ENCODE measurements at places on chromosomes 5 and 9. TPM values are rescaled to one million over a fixed set of nuclear protein-coding genes. Genes with fewer than 3 reads are reported as not detected.

GRCh38 chr5:23139338-23140171 lies 286.4 kb upstream of the CDH12 start:
- no peak for DNase-seq
- H3K36me3 ChIP-seq: no peaks in the 10 kb centered on the region
- H3K4me3 ChIP-seq: no peak overlapping the region
- H3K4me1 ChIP-seq: no peaks in the 10 kb centered on the region

The OTP gene
- total RNA-seq: not detected

DNA sequence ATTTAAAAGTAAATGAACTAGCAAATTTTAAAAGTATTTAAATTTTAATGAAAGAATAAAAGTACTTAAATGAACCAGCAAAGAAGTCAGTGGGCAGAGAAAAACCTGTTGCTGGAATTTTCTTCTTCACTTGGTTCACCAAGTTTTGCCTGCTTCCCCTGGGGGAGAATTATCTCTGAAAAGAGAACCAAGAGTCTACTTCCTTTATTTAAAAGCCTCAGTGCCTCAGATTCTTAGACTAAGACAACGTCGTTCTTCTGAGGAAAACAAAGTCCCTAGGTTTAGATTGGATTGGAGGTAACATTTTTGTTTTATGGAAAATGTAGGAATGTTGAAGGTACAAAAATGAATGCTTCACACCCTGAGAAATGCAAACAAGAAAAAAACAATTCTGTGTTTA lies 7.4 kb upstream of the KLF4 start:
- peaks cover 21% of the 10 kb centered on the region for H3K27me3 ChIP-seq
- no peaks in the 10 kb centered on the region for H3K36me3 ChIP-seq
- no peak overlapping the region for H3K27ac ChIP-seq

The TMEM171 gene
- not detected for total RNA-seq

DNA sequence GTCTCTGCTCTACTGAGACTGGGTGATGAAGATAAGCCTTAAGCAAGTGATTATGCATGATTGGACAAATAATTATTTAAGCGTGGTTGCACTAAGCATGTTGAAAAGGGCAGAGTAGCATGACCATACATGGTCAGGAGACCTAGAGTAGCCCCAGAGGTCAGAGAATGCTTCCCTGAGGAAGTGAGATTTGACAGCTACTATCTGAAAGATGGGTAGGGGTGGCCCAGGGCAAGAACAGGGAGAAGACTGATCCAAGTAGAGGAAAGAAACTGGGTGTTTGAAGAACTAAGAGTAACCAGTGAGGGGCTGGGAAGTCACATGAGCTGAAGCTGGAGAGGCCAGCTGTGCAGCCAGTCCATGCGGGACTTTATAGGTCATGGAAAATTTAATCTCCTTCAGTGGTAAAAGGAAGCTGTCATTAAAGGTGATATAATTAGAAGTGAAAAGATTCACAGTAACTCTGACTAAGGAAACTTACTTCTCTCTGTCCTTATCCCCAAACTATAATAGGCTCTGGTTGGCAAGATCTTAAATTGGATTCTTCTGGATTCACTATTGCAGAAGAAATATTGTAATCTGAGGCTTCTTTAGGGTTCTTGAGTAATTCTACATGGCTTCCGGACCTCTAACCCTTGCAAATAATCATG lies 35.2 kb downstream of the YIPF5 start:
- H3K36me3 ChIP-seq: no peaks in the 10 kb centered on the region
- H3K27me3 ChIP-seq: peaks cover 16% of the 10 kb centered on the region
- no peaks in the 10 kb centered on the region for H3K4me1 ChIP-seq
- H3K27ac ChIP-seq: no peak overlapping the region

GRCh38 chr9:101083448-101084202 lies 55.1 kb downstream of the PLPPR1 start:
- H3K27ac ChIP-seq: no peak overlapping the region
- H3K27me3 ChIP-seq: no peaks in the 10 kb centered on the region
- H3K4me1 ChIP-seq: no peaks in the 10 kb centered on the region
- DNase-seq: no peak
- H3K4me3 ChIP-seq: no peak overlapping the region

DNA sequence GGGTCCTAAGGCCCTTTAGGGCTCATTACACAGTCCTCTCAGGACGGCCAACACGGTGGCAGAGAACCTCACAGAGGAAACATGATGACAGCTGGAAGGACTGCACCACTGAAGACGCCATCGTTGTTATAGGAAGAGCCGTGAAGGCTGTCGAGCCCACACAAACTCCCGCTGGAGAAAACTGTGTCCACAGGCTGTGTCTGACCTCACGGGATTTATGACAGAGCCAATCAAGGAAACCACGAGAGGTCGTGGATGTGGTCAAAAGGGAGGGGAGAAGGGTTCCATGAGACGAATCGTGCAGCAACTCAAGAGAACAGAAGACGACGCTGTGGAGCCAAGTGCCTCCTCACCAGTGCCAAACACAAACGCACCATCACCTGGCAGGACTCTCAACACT lies 12.2 kb downstream of the QSOX2 start:
- peaks cover 38% of the 10 kb centered on the region for H3K4me1 ChIP-seq
- H3K27me3 ChIP-seq: no peaks in the 10 kb centered on the region
- H3K36me3 ChIP-seq: peaks cover 13% of the 10 kb centered on the region
- DNase-seq: no peak

GRCh38 chr5:1536322-1536845 lies 12.6 kb upstream of the LPCAT1 start:
- peaks cover 15% of the 10 kb centered on the region for H3K27me3 ChIP-seq
- no peaks in the 10 kb centered on the region for H3K36me3 ChIP-seq
- H3K4me3 ChIP-seq: peak overlapping the region; percentile 68
- peak overlapping the region; percentile 71 for H3K27ac ChIP-seq
- H3K4me1 ChIP-seq: peaks cover 26% of the 10 kb centered on the region
- DNase-seq: peak; percentile 73

The GLDC gene
- total RNA-seq: 4.3 TPM

The FOXD4 gene
- total RNA-seq: 0.13 TPM

- no peaks in the 10 kb centered on the region for H3K27me3 ChIP-seq
- no peak overlapping the region for H3K27ac ChIP-seq
- DNase-seq: no peak
- H3K4me1 ChIP-seq: no peaks in the 10 kb centered on the region
These were observed 79.0 kb downstream of the RORB start for GRCh38 chr9:74576176-74576575.

DNA sequence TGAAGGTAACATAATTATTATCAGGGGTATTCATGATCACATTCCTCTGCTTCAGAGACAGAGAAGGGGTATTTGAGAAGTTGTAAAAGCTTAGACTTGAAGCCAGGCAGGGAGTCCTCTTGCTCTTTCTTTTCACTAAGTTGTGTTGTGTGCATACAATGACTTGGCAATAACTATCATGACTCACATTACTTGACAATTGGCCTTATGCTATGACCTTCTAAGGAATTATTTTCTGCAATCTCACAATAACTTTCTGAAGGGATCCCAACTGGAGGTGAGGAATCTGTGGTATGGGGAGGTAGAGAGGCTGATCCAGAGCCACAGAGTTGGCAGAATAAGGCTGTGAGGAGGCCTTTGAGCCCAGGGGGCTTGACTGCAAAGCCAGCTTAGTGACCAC lies 622.3 kb downstream of the MTRR start:
- DNase-seq: no peak
- no peaks in the 10 kb centered on the region for H3K36me3 ChIP-seq
- H3K4me3 ChIP-seq: no peak overlapping the region
